ENCODE measurements at places on chromosomes 1 and 21.

DNA sequence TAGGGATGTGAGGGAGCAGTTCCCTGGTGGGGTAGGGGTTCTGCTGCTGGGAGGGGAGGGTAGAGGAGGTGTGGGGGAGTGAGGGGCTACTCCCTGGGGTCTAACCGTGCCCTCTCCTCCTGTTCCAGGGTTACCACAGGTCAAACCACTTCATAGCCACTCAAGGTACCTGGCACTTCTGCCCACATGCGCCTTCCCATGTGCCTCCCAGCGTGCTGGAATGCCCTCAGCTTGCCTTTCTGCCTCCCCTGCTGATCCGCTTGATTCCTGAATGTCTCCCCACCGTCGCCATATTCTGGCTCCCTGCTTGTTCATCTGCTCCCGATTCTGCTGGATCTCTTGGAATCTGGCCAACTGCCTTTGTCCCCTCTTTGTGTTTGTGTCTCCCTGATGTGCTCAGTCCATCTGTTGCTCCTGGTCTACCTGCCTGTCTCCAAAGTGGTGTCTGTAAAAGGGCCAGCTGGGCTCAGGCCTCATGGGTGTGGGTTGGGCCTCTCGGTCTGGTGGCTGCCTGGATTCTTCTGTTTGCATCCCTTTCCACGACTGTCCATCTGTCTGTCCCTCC, 74.4 kb downstream of the PTPRU start:
- DNase-seq, result no peak

GRCh38 chr1:183353597-183353996, 64.6 kb downstream of the NMNAT2 start:
- DNase-seq, result no peak

DNA sequence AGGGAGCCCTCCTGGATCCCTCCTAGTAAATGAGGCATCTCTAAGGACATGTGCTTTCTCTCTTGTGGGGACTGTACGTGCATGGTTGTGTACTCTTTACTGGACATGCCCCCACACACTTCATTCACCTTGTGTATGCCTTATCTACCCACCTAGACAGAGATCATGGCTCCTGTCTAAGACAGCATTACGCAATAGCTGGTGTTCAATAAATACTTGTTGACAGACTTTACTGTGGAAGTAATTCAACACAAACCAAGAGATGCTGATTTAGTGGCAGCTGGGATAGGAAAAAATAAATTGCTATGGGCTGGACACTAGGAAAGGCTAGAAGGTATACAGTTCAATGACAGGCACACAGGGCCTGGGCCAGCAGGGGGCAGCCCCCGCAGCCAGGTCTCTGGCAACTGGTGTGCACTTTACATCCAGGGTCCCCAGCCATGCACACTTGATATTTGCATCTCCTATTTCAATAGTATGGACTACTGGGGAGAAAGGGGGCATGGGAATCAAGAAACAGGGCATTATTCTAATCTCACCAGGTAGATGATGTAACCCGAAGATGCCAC, 24.2 kb downstream of the TRABD2B start:
- no peak for DNase-seq

DNA sequence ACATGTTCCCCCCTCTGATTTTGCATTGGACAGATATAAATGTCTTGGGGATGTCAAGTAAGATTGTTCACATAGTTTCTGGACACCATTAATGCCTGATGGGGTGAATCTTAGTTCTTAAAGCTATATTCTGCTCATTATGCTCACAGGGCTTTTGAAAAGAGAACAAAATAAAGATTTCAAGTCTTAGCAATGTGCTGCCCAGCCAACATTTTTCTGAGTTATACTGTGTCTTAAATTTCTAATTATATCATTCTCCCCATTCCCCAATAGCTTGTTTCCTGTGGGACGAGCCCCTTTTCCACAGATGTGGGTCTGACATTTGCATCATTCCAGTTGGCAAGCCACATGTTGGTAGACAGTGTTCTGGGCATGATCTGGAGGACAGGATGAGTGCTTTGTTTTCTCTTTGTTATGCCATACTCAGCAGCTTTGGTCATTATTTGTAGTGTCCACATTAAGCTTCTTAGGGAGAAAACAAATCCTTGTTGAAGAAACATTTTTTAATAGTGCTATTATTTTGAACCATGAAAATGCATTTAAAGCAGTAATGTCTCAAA, 32.8 kb downstream of the MTARC1 start:
- DNase-seq, result no peak

DNA sequence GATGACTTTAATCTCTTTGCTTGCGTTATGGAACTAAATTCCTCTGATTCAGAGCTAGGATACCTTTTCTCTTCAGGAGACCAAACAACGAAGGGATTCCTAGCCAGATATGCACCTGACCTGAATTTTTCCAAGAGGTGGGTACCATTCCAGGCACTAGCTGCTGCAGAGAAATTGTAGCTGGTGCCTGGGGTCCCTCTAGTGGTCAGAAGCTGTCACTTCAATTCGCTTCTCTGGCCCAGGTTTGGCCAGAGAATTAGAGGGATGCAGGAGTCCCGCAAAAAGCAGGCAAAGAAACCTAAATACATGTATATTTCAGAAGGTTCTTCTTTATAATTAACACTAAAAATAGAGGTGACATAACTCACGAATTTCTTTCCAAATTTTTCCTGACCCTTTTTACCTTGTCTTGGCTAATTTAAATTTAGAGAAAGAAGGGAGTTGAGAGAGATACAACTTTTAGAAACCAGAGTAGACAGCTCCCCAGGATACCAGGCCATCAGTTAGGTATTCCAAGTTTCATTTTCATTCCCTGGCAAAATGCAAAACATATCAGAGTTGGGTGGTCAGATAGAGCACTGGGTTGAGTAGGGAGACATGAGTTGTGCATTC, 9.6 kb downstream of the ACKR1 start:
- no peak for DNase-seq

DNA sequence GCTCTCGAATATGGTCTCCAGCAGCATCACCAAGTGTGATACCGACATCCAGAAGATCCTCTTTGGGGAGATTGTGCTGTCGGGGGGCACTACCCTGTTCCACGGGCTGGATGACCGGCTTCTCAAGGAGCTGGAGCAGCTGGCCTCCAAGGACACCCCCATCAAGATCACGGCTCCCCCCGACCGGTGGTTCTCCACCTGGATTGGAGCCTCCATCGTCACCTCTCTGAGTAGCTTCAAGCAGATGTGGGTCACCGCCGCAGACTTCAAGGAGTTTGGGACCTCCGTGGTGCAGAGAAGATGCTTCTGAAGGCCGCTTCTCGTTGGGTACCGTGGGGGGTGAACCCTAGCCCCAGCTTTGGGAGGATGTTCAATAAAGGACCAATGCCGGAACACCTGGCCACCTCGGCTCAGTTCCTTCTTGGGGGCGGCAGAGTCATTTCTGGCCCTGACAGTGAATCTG, 1.3 kb downstream of the ACTRT2 start:
- no peak for DNase-seq

- no peak for DNase-seq
Measured at GRCh38 chr1:99560207-99561040, 85.5 kb upstream of the PALMD start.

GRCh38 chr1:112508278-112509004, at the start of gene WNT2B:
Gene WNT2B, plus strand, starts transcription at chr1:112508965. Its CDS starts 298 bp downstream, at chr1:112509263.
- DNase-seq, result no peak

DNA sequence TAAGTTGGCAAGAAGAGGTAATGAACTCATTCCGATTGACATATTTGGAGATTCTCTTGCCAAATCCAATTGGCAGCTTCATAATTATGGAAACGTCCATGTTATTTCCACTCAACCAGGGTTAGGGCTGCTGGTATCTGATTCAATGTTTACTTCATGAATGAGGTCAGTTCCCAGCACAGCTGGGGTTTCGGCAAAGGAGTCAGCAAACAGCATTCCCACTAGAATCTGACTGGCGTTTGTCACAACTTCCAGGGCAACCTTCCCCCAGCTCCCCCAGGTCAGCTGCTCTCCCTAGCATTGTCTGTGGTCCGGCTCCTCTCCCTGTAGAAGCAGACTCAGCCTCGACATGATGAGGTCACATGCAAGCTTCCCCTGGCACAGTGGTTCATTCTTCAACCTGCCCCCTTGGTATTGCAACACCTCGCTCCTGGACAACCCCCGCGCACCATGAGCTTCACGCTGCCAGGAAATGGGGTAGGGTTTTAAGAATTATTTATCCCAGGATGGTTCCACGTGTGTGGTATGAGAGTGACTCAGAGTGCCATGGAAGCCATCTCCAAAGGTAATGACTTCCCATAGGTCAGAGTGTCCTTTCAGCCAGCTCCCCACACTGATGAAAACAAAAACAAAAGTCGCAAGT, 100.7 kb upstream of the SLC25A33 start:
- DNase-seq, result peak; percentile 92

GRCh38 chr1:215285013-215285800, 202.7 kb downstream of the KCNK2 start:
- no peak for DNase-seq

DNA sequence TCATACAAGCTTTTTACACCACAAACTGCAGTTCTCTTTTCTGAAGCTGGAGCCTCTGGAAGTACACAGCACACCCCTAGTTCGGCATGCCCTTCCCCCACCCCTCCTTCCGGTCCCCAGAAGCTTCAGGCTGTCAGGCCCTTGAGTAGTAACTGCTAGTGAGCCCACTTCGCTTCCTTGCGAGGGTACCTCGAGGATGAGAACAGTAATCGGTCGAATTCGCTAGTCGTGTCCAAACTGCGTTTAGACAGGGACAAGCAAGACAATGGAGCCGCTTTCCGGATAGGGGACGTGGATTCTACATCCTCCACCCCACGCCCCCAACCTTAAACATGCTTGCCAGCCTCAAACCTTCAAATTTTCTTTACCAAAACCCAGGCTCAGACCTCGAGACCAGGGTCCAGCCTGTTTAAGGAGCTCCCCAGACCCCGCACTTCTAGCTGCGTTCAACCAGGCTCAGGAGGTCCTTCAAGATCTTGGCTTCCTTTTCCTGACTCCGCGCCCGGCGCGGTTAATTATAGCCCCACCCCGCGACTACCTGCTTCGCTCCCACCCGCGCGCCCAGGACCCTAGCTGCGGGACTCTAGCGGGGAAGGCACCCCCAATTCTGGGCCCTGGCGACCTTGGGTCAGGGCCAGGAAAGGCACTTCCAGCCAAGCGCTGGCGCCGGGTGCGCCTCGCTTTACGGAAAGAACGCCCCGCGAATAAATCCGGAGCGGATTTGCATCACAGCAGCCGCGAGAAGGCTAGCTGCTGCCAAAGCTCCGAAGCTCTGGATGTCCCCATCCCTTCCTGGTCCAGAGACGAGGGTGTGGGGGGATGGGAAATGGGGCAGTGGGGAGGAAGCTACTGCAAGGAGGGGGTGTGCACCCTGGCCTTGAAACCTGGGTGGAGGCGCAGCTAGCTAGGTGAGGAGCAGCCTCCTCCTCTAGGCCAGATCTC, 8.1 kb upstream of the TSPAN1 start:
- DNase-seq, result peak; percentile 76

- peak; percentile 63 for DNase-seq
Measured at GRCh38 chr1:61742620-61743430, 545 bp downstream of the PATJ start.

GRCh38 chr1:238071061-238071460, 180.3 kb upstream of the ZP4 start:
- DNase-seq, result no peak

- no peak for DNase-seq
Measured at GRCh38 chr1:79089946-79090345, 83.4 kb upstream of the ADGRL4 start.

DNA sequence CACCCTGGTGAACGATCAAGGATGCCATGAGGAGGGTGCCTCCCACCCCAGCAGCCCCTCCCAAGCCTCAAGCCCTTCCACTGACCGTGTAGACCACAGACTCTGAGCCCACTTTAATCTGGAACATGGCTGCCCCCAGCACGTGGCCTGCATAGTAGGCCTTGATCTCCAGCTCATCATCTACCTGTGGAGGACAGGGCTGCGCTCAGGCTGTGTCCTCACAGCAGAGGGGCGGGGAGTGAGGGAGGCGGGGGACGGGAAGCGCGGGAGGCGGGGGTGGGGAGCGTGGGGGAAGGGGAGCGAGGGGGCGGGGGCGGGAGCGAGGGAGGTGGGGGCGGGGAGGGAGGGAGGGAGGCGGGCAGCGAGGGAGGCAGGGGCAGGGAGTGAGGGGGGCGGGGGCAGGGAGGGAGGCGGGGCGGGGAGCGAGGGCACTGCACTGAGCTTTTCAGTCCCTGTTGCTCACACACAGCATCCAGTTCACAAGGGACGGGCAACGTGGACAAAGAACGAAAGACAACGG, 7.1 kb downstream of the PUSL1 start:
- DNase-seq, result no peak

GRCh38 chr1:171515299-171515698, 30.0 kb downstream of the PRRC2C start:
- no peak for DNase-seq

GRCh38 chr21:32941263-32941662, 84.5 kb upstream of the OLIG2 start:
- no peak for DNase-seq

DNA sequence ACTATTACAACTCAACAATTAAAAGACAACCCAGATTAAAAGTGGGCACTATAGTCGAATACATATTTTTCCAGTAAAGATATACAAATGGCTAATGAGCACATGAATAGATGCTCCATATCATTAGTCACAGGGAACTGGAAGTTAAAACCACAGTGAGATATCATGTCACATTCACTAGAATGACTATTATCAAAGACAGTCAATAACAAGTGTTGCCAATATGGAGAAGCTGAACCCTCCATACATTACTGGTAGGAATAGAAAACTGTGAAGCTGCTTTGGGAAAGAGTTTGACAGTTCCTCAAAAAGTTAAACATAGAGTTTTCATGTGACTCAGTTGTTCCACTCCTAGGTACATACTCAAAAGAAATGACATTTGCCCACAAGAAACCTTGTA, 30.6 kb upstream of the MRPS6 start:
- no peak for DNase-seq

GRCh38 chr1:145868232-145868631, 9.4 kb upstream of the PIAS3 start:
- no peak for DNase-seq

- no peak for DNase-seq
Measured at GRCh38 chr21:34670962-34671348, 2.2 kb downstream of the CLIC6 start.

DNA sequence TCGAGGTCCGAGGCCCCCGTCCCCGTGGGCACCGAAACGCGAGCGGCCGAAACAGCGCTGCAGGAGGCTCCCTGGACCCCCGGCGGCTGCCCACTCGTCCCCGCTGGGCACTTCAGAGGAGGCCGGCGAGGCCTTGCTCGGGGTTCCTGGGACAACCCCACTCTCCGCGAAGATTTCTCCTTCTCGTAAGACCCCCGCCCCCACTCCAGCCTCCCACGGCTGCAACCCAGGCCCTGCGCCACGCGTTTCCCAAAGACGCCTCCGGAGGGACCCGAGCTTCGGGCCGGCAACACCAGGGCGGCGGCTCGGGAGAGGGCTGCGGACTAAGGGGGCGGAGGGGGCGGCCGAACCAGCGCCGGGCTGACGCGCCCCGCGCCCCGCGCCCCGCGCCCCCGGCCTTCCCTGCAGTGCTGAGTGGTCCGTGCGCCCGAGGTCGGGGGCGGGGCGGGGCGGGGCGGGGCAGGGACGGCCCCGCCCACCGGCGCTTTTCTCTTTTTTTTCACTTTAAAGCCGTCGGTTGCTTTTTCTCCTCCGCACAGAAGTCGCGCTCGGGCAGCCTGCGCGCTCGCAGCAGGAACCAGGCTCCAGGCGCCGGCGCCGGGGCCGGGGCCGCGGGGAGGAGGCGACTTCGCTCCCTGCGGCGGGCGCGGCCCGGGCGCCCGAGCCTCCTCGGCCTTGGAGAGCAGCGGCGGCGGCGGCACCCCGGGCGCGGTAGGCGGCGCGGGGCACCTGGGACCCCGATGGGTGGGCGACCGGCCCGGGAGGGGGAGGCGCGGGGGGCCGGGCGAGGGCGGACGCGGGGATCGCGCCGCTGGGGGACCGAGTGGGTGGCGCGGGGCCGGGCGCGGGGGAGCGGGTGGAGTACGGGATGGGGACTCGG, at the start of gene SPSB1:
Gene SPSB1, plus strand, starts transcription at position 534 of the 880 bp plus-strand sequence. CDS start 62,998 bp downstream, outside the sequence.
- DNase-seq, result peak; percentile 79

Measured in uterus (tissue), 4 donors.